ENCODE measurements at places on chromosomes 5 and 9.

GRCh38 chr5:153641183-153641688 lies 150.8 kb downstream of the GRIA1 start:
- no peak for DNase-seq

DNA sequence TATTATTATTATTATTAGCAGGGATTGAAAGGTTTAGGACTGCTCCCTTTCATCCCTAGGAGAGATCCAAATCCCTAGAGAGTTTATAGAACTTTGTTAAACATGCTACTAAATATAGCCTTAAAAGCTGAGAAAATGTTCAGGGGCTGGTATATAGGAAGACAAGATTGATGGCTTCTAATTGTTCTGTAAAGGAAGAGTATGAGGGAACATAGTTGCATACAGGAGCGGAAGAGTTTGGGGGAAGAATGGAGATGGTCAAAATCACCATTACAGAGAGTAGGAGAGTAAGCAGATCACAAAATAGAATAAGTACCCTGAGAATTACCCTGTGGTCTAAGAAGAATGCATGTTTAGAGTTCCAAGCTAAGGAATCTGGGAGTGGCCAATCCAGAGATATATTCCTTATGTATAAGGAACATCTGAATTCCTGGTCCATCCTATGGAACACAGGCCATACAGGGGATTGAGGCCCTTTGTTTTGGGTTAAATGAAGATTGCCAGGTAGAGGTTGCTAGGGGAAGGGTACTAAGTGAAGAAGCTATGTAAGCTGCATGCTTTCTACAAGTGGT lies 158.0 kb upstream of the APC start:
- DNase-seq: no peak

GRCh38 chr9:119998614-119999013 lies 581.4 kb downstream of the CDK5RAP2 start:
- no peak for DNase-seq

DNA sequence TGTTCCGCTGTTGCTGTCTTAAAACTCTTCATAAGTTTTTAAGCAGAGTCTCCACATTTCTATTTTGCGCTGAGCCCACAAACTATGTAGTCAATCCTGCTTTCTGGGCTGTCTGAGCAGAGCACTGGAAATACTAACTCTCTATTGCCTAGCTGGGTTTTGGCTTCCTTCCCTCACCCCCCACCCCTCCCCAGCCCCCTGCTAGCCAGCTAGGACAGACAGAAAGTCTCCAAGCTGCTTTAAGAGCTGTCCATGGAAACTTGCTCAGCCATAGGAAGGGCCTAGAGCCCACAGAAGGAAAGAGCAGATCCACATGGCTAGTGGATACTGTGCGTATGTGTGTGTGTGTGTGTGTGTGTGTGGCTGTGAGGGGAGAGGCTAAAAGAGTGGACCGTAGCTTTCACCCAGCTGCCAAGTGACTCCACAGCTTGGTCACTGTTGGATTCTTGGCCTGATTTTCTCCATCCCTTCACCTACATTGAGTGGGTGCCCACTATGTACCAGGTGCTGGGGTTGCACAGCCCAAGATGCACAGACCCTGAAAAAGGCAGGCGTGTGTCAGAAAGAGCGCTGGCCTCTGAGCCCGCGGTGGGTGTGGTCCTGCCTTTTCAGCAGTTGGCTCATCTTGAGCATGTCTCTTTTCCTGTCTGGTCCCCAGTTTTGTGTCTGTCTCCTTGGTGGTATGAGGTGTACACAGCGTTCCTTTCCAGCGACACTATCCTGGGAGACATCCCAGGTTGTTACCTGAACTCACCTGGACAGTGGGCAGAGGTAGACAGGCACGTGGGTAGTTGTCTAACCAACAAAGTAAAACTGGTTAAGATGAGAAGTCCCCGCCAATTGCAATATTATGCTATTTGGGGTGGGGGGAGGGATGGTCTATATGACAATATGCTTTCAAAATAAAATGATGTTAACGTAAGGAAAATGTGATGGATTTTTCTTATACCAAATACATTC lies 5.4 kb upstream of the NKX2-5 start:
- DNase-seq: no peak

DNA sequence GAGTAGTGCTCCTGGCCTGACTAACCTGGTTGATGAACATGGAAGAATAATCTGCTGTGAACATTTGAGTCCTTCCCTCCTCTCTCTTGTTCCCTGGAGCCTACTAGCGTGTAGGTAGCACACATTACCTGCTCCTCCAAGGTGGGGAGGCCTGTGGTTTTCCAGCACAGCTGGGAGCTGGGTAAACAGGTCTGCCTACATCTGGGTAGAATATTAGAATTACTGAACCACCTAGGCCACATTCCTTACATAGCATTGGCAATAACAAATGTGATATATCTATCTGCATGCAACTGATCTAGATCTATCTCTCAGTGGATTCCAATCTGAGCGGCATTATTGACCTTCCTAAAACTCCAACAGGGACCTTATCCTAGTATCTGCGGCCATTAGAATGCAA lies 151.0 kb upstream of the ZNF366 start:
- DNase-seq: no peak

GRCh38 chr9:123821619-123822018 lies 108.3 kb downstream of the DENND1A start:
- DNase-seq: no peak

- no peak for DNase-seq
Observed at GRCh38 chr9:88777498-88778312, 213.6 kb upstream of the S1PR3 start.

DNA sequence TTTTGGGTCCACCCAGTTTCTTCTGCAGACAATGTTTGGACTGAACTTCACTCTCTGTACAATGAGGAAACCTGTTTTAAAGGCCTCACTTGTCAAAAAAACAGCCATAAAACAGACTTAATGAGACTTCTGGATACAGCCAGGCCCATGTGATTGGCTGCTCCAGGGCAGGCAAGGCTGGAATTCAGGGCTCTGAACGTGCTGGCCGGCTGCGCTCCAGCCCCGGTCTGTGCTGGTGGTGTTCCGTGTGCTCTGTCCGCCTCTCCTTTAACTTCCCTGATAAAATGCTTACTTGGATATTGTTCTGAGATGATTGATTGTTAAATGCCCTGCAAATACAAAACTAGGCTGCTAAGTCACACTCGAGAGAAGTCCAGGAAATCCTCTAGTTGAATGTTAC lies 131.2 kb upstream of the KLF4 start:
- no peak for DNase-seq

DNA sequence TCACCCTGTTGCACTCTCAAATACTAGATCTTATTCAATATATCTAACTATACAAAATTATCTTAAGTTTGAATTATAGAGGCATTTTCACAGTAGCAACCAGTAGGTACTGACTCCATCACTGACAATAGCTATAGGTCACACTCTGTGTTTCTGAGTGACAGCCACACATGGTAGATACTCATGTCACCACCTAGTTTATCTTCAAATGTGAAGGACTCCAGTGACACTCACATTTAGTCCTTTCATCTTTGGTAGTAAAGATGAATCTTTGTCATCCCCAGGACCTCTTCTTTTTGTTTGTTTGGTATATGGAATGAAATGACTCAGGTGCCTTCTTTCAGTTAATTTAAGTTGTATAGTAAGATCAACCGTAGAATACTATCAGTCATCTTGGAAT lies 102.5 kb upstream of the DHFR start:
- no peak for DNase-seq

- DNase-seq: no peak
Observed at GRCh38 chr9:105858006-105858690, 163.8 kb downstream of the TMEM38B start.

- DNase-seq: no peak
Observed at GRCh38 chr5:175336781-175337180, 107.2 kb downstream of the DRD1 start.

DNA sequence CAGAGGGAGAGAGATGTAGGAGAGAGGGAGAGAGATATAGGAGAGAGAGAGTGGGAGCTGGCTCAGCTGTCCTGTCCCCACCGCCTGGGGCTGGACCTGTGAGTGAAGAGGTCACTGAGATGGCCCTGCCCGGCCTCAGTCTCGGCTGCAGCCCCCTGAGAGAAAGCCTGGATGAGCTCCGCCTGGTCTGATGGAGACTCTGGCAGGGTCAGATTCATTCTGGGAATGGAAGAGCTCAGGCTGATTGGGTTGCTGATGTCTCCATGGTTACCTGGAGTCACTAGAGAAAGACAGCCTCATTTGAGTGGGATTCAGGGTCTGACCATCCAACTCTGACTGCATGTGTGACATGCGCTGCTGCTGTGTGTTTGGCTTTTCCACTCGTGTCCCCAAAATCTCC lies 27.1 kb upstream of the SEMA4D start:
- no peak for DNase-seq

DNA sequence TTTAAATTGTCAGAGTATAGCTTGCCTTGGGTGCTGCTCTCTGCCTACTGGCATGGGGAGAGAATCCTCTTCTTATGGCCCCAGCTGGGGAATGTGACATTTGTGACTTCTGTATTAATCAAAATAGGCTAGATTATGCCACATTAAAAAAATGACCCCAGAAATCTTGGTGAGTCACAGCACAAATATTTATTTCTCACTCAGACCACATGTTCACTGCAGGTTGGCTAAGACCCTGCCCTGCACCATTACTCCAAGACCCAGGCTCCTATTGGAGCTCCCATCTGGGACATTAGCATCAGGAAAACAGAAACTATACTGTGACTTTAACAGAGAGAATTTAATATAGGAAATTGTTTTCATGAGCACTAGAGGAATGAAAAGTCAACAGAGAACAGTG lies 16.6 kb upstream of the WHRN start:
- no peak for DNase-seq

Measured in NCI-H1436 treated with DMSO at 0.1 percent for 48 hours (cell line).